Activated naive CD4-positive, alpha-beta T cell treated with anti-CD3 and anti-CD28 coated beads, Interleukin-2, amount 50 U/mL, for 72 hours (primary cell): ENCODE measurements at places on chromosomes 2 and 18. TPM values are rescaled to one million over a fixed set of nuclear protein-coding genes. Genes with fewer than 3 reads are reported as not detected.

KYNU gene
- not detected for total RNA-seq

DNA sequence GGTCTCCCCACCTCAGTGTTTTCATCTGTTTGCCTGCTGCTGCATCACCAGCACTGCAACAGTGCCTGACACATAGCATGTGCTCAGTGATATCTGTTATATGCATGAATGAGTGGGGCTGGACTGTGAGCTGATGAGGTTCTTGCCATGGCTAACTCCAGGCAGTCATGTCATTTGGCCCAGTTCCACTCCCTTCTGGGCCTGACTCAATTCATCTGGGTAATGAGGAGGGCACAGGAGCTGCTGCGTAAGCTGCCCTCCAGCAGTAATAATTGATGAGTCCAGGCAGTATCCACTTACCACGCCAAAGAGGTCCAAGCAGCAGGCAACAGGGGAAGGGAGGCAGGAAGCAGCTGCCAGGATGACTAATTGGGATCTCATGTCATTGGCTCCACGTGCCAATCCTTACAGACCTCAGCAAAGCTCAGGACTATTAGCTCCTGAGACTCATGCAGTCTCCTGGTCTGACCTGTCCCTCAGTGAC is 34.1 kb upstream of the MAT2A start:
- DNase-seq, result no peak

DNA sequence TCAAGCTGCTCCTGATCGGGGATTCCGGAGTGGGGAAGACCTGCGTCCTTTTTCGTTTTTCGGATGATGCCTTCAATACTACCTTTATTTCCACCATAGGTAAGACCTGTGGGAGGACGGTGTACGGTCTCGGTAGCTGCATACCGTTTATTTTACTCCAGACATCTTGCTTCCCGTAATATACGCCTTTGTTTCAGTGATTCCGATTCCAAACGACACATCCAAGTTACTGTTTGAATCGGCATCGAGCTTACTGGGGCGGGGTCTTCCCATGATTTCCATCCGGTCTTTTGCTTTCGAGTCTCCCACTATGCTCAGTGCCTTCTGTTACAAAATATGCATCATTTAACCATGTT is 731 bp downstream of the RAB10 start:
- no peak for DNase-seq

MAPK4 gene
- not detected for total RNA-seq

GRCh38 chr2:100066856-100067255 is 75.5 kb downstream of the AFF3 start:
- no peak for DNase-seq

- no peak for DNase-seq
Measured at GRCh38 chr18:26383454-26384270, 157.4 kb downstream of the TAF4B start.

DNA sequence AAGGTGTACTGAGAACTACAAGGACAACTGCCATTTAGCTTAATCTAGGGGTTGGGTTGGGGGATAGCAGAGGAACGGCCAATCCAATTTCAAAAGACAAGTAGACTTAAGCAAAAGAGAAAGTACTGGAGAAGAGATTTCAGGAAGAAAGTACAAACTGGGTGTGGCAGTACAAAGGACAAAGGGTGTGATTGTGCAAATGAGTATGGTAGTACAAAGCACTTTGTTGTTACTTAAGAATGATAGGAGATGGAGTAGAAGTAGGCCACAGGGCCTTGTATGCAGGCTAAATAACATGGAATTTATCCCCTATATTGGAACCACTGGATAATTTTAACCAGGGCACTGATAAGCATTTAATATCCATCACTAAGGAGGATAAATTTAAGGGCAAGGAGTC is 4.7 kb upstream of the ORC2 start:
- no peak for DNase-seq

- DNase-seq, result no peak
Measured at GRCh38 chr2:40062381-40062780, 283.3 kb upstream of the THUMPD2 start.

DNA sequence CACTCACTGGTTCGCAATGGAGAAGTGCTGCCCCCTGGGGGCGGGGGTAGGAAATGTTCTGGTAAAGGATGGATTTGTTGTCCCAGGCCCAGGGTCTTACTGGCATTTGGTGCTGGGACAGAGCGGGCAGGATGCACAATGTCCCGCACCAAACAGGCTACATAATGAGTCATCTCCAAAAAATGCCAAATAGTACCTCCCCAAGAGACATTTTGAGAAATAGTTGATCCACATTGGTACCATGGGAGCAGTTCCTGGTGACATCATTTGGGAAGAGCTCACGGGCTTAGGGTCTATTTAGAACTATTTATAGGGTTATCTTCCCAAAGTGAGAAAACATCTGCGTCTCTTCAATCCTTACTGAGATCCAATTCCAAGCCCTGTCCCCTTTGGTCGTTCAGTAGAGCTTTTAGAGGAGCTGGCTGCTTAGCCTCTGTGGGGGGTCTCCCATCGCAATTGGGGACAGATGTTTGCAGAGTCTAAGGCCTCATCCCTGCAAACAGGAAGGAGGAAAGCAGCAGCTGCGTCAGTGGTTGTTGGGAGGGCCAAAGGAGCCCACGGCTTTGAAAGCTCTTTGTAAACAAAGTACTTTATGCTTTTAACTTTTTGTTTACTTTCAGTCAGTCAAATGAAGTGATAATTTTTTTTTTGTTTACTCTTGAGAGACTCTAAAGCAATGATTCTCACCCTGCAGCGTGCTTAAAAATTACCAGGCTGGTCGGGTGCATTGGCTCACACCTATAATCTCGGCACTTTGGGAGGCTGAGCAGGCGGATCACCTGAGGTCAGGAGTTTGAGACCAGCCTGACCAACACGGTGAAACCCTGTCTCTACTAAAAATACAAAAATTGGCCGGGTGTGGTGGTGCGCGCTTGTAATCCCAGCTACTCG is 49.3 kb downstream of the GREB1 start:
- DNase-seq, result no peak

DNA sequence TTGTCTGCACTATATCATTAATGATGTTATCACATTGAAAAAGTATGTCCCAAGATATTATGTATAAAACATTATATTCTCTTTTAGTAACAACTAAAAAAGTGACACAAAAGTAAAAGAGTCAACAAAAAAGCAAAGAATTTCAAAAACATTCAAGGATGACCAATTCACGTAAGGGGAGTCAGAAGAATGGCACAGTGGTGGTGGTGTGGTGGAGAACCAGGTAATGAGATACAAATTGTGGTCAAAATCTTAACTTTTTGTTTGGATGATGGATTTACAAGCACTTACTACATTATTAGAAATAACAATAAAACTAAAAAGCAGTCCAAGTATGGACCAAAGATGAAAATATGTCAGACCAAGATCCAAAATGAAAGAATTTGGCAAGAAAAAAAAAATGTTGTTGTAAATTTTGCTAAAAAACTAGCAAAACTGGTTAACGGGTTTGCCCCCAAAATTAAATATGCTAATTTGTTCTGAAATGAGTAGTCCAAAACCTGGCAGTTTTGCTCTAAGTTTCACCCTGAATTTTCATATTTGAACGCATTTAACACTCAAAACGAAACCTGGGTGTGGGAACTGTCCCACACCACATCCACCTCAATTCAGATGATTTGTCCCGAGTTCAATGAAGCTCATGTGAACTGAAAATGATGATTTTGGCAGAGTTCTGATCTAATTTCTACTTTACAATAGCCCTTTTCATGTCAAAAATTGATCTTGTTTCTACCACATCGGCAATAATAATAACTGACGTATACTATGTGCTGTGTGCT is 135.8 kb downstream of the IKZF2 start:
- no peak for DNase-seq

GRCh38 chr18:24660956-24661355 is 200.5 kb downstream of the HRH4 start:
- no peak for DNase-seq

DNA sequence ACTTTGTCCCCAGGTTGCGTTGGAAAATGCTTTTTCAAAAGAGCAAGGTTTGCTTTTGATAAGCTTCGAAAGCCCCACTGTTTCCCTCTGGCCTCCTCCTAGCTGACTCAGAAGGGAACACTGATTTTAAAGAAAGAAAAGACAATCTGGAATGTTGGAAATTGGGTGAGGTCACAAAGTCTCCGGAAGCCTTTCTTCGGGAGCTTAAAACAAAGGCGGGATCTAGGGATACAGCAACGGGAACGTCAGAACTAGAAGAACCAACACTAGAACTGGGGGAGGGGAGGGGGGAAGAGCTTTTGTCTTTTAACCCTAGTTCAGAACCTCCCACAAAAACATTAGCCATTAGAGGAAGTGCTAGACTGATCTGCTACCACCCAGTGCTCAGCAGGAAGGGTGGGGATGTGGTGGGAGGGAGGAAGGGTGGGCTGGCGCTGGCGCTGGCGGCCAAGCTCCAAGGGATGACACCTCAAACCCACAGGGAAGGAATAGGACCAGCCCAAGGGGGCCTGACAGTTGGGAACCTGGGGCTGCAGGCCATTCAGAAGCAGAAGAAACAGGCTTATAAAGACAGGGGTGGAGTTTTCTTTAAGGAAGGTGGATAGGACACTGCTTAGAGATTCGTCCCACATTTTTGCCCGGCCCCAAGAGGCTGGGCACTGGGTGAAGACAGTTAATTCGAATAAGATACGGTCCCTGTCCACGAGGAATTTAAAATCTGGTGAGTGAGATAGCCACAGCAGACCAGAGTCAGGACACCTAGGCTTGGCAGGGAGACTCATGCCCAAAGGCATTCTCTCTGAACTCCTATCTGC is 1.7 kb downstream of the TMSB10 start:
- DNase-seq, result no peak

DNA sequence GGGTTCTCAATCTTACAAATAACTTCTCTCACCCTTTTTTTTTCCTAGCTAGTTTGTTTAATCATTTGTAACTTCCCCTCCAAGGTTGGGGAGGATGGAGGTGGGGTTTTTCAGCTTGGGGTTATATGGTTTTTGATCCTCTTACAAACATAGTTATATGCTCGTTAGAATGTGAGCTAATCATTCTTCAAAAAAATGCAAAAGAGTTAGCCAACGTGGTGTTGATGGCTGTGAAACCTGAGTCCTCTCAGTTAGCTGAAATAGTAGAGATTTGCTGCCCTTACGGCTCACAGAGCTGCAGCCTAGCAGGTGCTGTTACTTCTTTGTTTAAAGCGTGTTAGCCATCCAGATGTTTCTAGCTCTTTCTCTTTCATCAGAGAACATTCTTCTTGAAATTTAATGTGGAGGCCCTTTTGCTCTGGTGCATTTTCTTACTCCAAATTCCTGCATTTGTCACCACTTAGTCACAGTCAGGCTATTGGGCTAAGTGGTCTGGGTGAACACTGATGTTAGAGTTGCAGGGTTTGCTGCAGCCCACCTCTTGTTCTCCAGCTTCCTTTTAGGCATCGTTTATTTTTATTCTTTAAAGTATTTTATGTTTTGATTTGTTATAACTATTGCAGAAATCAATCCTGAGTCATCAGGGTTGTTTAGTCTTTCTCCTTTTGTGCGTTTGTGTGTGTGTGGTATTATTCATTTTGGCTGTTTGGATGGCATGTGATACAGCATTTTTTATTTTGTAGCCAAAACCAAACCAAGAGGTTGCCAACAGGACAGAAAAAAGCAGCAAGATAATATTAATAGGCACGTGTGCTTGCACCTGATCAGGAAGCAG is 41.1 kb downstream of the LIMS1 start:
- DNase-seq, result no peak

DNA sequence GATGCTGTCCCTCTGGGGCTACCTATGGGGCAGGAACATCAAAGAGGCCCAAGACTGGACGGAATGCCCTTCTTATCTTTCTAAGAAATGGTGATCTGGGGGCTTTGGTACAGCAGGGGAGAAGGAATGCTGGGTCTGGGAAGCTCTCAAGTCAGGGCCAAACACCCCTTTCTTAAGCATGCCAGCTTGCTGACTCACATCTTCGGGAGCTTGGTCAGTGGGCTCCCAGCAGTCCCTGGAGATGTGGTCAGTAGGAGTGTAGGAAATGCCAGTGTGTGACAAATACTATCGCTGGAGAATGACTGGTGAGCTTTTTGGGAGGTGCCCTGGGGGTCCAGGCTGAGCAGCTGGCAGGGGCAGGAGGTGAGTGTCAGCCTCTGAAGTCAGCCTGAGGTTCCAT is 105.0 kb upstream of the CDC42EP3 start:
- DNase-seq, result no peak

THOC1 gene
- 84.6 TPM for total RNA-seq

TLX2 gene
- 0.19 TPM for total RNA-seq

GYPC gene
- total RNA-seq, result 161 TPM
